ENCODE measurements at places on chromosomes 6 and 20.

GRCh38 chr6:87965806-87966205 is 81.8 kb upstream of the SPACA1 start:
- no peak for DNase-seq

- DNase-seq = peak; percentile 97
These were observed 9.5 kb upstream of the HLA-DOA start for GRCh38 chr6:33018904-33019303.

GRCh38 chr6:35017411-35018181 is 123.5 kb downstream of the TCP11 start:
- DNase-seq = no peak

GRCh38 chr6:35809809-35810208 is 4.7 kb downstream of the LHFPL5 start:
- DNase-seq = no peak

GRCh38 chr20:400128-400453 is 8.0 kb upstream of the RBCK1 start:
- no peak for DNase-seq

- peak; percentile 65 for DNase-seq
These were observed 1.8 kb upstream of the RBM39 start for GRCh38 chr20:35743693-35744491.

DNA sequence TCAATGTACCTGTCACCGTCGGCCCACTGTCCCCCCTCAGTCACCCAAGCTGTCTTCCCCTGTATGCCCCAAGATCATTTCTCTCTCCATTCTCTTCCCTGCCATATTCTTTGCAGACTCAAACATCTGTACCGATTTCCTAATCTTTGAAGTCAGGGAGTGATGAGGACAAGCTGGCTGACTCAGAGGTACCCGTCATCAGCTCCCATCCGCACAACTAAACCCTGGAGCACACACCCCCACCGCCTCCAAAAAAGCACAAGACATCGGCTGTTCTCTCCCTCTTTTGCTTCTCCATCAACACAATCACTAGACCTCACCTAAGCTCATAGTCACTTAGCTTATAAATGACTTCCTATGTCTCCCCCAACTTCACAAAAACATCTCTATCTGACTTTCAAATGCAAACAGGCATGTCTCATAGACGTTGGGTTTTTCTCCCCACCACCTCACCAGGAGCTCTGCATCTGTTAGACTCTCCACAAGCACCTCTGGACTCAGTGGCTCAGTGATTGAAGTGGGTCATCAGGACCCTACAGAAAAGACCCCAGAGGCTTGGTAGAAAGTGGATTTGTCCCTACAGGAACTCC is 11.5 kb upstream of the NFATC2 start:
- no peak for DNase-seq

DNA sequence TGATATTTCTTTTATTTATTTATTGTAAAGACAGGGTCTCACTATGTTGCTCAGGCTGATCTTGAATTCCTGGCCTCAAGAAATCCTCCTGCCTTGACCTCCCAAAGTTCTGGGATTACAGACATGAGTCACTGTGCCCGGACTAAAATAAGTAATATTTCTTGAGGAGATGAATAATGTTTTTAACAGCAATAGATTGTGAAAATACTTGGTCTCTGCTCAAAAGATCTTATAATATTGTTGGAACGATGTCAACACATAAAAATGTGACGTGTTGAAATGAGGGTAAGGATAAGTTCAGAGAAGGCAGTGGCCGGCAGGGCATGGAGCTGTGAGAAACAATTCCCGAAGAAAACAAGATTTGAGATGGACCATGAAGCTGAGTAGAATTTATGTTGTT is 178.7 kb downstream of the GJA1 start:
- no peak for DNase-seq

- DNase-seq = no peak
These were observed 143.2 kb upstream of the RUNX2 start for GRCh38 chr6:45184937-45185336.

DNA sequence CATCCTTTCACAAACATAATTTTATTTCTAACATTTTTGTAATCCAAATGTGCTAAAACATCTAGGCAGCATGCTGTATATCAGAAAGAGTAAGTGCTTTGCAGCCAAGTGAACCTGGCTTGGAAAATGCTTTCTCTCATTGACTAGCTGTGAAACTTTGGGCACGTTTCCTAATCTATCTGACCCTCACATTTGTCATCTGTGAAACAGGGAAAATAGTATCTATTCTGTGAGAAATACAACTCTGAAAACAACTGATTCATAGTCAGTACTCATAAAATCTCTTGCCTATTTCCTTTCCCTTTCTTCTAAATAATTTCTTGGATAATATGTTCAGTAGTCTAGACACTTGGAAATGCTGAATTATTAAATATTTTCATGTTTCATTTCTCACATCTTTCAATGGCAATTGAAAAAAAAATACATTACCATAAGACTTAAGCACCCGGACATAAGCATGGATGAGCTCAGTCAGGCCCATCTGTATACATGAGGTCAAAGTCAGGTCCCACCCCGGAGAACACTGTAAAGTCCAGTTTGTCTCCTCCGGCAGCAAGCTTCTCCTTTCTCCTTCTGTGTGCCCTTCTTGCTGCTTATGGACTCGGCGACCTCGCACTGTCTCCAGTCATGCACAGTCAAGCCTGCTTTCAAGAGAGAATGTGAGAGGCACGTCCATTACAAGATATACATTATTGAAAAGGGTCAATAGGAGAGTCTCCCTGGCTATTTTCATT is 455.0 kb upstream of the SOX4 start:
- DNase-seq = no peak

DNA sequence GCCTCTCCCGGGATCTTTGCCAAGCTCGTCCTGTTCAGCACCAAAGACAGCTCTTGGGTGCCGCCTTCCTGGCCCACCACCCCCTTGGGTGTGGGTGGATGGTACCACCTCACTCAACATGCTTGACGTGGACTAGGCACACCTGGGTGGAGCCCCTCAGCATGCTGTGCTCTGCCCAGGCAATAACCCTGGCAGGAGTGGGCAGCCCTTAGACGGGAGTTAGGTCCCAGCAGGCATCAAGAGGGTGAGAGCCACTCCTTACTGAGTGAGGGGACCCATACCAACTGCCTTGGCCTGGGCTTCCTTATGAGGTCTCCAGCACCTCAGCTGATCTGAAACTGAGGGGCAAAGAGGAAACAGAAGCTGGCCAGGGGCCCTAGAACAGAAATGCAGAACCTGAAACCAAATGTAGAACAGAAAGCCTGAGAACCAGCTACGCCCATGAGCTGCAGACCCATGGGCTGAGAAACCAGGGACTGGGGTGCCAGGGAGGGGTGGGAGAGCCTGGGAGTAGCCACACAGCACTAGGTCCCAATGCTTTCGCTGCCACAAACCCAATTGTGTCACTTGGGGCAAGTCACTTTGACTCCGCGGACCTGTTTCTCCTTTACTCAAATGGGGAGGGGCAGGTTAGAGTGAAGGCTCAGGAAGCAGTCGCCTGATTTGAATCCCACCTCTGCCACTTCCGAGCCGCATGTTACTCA is 2.0 kb downstream of the FGD2 start:
- DNase-seq = peak; percentile 88

DNA sequence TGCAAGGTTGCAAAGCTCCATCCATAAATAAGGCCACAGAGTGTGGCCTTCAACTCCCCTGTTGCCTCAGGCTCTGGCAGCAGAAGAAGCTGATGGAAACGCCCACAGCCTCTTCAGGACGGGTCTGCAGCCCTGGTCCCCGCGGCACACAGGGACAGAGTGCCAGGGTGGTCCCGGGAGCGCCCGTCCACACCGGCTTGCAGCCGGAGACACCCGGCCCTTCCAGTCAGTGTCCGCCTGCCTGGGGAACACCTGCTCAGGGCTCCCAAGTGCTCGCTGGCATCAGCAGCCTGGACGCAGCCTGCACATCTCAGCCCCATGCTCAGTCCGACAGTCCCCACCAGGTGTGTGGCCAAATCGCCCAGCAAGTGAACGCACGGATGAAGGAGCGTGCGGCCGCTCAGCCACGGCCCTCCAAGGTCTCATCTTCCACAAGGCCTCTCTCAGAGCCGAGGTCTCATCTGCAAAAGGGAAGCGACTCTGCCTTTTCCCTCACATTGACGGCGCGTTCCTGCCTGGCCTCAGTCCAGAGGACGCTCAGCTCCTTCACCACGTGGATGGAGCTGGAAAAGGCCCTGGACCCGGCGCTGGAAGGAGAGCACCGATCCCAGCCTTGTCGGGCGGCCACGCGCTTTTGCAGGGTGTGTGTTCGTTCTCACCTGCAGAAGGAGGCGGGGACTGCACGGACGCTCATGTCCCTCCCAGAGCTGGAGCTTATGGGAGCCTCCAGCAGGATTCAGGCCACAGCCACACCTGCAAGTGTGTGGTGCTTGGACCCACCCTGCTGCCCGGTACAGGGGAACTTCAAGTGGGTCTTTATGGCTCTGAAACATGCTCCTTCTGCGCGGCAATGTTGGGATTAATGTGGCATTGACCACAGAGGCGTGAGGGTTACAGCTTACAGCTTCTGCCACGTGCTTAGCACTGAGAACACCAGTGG is 180.4 kb downstream of the DLL1 start:
- no peak for DNase-seq

DNA sequence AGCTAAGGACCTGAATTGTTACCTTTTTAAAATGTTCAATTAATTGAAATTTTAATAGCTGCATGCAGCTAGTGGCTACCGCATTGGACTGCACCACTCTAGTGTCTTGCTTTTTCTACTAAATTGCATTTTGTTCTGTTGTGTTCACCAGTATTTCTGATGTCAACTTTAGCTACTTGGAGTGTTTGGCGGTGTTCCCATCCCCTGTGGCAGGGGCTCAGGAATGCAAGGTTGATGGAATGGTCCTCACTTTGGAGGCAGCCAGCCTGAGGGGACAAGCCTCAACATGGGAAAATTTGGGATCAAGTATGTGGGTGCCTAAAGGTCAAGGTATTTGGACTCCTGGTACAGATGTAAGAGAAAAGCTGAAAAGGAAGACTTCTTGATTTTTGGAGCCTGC is 230.1 kb upstream of the PRND start:
- no peak for DNase-seq

DNA sequence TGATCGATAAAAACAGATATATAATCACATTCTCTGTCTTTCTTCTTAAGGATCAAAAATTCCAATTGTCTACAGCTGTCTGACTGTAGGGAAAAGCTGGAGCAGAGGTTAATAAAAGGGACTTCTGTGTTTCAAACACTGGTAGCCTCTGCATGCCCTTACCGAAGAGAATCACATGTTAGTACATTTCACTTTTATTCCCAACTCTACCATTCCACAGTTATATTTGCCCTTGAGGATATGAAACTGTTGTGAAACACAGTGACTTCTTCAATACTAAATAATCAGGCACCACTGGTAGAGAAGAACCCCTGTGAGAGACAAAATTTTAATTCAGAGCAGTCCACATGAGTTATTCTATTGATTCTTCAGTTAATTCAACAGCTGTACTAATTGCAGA is 1187.3 kb upstream of the CITED2 start:
- DNase-seq = no peak

DNA sequence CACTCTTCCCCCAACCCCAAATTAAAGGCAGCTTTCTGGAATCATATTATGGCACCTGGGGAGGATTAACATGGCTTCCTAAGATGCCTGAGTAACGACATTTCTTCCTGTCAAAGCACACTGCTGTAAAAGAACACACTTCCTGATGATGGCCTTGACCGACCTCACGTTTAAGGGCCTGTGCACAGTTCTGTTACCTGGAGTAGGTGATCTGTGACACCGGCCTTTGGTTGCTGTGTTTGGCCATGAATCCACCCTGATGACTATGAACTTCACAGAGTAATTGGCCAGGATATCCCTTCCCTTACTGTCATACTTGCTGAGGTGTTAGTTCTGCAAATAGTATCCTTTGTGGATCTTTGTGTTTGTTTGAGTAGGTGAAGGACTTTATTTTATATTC is 45.8 kb downstream of the PLCB4 start:
- no peak for DNase-seq

GRCh38 chr6:44292661-44293365 is 20.3 kb downstream of the AARS2 start:
- DNase-seq = no peak

GRCh38 chr6:33144373-33144772 is 47.9 kb downstream of the COL11A2 start:
- peak; percentile 83 for DNase-seq

DNA sequence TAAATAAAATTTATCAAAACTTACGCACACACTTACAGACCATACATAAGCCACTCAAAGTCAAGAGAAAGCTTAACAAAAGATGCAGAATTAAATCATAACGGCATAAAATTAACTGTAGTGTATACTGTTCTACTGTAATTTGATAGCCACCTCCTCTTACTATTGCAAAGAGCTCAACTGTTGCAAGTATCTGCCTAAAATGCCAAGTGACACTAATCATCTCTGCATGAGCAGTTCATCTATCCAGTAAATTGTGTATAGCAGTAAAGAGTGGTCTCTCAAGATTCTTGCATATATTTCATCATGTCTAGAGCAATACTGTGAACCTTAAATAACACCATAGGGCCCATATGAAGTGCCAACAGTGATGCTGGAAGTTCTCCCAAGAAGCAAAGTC is 12.3 kb downstream of the OR2H2 start:
- DNase-seq = no peak
